ENCODE measurements at places on chromosomes 5 and 9. TPM values are rescaled to one million over a fixed set of nuclear protein-coding genes. Genes with fewer than 3 reads are reported as not detected.

GRCh38 chr9:71431931-71432330, 310.5 kb upstream of the TRPM3 start:
- no peak overlapping the region for H3K27ac ChIP-seq
- H3K27me3 ChIP-seq, result peaks cover 12% of the 10 kb centered on the region
- no peak overlapping the region for H3K4me3 ChIP-seq
- DNase-seq, result no peak

GRCh38 chr5:149759563-149759962, 29.5 kb downstream of the PPARGC1B start:
- H3K4me1 ChIP-seq, result peaks cover 7% of the 10 kb centered on the region
- H3K36me3 ChIP-seq, result peaks cover 7% of the 10 kb centered on the region
- no peaks in the 10 kb centered on the region for H3K27me3 ChIP-seq
- DNase-seq, result no peak

DNA sequence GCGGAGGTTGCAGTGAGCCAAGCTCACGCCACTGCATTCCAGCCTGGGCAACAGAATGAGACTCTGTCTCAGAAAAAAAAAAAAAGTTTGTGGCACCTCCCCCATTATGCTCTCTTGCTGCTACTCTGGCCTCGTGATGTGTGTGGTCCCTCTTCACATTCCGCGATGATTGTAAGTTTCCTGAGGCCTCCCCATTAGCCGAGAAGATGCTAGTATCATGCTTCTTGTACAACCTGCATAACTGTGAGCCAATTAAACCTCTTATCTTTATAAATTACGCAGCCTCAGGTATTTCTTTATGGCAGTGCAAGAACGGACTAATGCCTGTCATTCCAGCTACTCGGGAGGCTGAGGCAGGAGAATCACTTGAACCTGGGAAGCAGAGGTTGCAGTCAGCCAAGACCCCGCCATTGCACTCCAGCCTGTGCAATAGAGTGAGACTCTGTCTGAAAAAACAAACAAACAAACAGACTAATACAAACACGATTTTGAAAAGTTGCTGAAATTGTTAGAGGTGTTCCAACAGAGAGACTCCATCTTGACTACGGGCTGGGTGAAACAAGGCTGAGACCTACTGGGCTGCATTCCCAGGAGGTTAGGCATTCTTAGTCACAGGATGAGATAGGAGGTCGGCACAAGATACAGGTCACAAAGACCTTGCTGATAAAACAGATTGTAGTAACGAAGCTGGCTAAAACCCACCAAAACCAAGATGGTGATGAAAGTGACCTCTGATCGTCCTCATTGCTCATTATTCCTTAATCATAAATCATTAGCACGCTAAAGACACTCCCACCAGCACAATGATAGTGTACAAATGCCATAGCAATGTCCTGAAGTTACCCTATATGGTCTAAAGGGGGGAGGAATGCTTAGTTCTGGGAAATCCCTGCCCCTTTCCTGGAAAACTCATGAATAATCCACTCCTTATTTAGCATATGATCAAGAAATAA, 8.3 kb upstream of the AFF4 start:
- no peak overlapping the region for H3K27ac ChIP-seq
- no peaks in the 10 kb centered on the region for H3K27me3 ChIP-seq
- no peak overlapping the region for H3K4me3 ChIP-seq
- H3K4me1 ChIP-seq, result no peaks in the 10 kb centered on the region
- H3K36me3 ChIP-seq, result no peaks in the 10 kb centered on the region

GRCh38 chr5:11084111-11084510, 323.1 kb upstream of the DAP start:
- no peak for DNase-seq
- H3K4me3 ChIP-seq, result no peak overlapping the region
- H3K36me3 ChIP-seq, result no peaks in the 10 kb centered on the region
- H3K27ac ChIP-seq, result no peak overlapping the region
- peaks cover 2% of the 10 kb centered on the region for H3K27me3 ChIP-seq
- H3K4me1 ChIP-seq, result no peaks in the 10 kb centered on the region

DNA sequence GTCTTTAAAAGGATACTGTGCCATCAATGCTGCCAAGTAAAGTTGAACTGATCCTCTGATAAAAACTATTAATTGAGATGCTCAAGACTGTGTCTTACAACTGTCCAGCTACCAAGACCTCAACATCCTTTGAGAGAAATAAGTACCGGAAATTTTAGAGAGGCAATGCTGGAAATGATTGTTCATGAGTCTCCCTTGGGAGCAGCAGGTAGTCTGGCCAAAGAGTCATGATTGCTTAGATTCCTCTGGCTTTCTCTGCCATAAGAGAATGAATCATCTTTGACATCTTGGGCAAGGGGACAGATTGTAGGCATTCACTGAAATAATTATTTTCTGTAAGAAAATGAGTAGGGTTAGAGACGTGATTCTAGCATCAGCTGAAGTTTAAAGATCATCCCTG, 466.6 kb upstream of the DAB2 start:
- H3K36me3 ChIP-seq, result no peaks in the 10 kb centered on the region
- no peak overlapping the region for H3K4me3 ChIP-seq
- no peak for DNase-seq
- H3K4me1 ChIP-seq, result no peaks in the 10 kb centered on the region

GRCh38 chr5:159915904-159916840, at the start of gene ADRA1B:
ADRA1B (plus strand) TSS chr5:159916482; CDS start chr5:159916906, 424 bp downstream.
- no peaks in the 10 kb centered on the region for H3K36me3 ChIP-seq
- peaks cover 51% of the 10 kb centered on the region for H3K27me3 ChIP-seq
- peaks cover 5% of the 10 kb centered on the region for H3K4me1 ChIP-seq
- no peak within 1 kb of the TSS for H3K4me3 ChIP-seq

DNA sequence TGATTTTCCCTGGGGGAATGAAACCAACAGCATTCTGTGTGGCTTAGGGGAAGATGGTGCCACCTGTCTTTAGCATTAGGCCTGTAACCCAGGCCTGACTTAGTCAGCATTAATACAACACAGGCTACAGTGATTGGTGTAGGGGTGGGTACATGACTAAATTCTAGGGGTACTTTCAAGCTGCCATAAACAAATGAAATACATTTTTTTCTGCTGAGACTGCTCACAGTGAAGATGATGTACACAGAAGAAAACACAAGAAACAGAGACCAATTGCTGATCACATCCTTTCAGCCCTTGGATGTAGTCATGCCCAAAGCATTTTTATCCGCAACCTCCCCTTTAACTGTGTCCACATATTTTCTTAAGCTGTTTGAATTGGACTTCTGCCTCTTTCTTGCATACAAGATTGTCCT, 527.2 kb downstream of the KCTD16 start:
- H3K4me3 ChIP-seq, result no peak overlapping the region
- DNase-seq, result no peak
- no peaks in the 10 kb centered on the region for H3K27me3 ChIP-seq

DNA sequence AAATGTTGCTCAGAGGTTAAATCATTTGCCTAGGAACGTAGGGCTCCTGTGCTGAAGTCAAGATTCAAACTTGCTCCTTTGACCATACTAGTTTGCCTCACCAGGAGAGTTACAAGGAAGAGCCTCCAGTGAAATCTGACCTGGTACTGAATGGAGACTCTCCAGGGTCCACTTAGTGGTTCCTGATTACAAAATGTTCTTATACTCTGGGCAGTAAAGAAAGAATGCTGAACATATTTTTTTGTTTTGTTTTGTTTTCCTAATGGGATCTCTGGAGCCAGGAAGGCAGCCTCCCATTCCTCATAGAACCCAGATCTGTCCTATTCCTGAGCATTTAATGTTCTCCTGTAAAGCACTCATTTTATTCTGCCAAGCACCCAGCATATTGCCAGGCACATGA, 256.5 kb upstream of the CLINT1 start:
- H3K27me3 ChIP-seq, result peaks cover 12% of the 10 kb centered on the region
- no peak overlapping the region for H3K27ac ChIP-seq
- no peak overlapping the region for H3K4me3 ChIP-seq
- no peaks in the 10 kb centered on the region for H3K36me3 ChIP-seq

GRCh38 chr5:168159425-168159824, 132.0 kb upstream of the WWC1 start:
- H3K36me3 ChIP-seq, result no peaks in the 10 kb centered on the region
- H3K27me3 ChIP-seq, result peaks cover 1% of the 10 kb centered on the region
- H3K4me3 ChIP-seq, result no peak overlapping the region
- H3K4me1 ChIP-seq, result no peaks in the 10 kb centered on the region
- H3K27ac ChIP-seq, result no peak overlapping the region

The F12 gene
- 7.9 TPM for total RNA-seq

The EGFL7 gene
- 1.1 TPM for total RNA-seq

The ENG gene
- total RNA-seq, result 14.2 TPM

The RNF44 gene
- total RNA-seq, result 62.7 TPM

The GNE gene
- total RNA-seq, result 11.6 TPM

The TJP2 gene
- 3.9 TPM for total RNA-seq
